ENCODE measurements at places on chromosomes 6 and 20.
A peak's percentile ranks its signal among the peaks of the same experiment; 100 is the strongest.

DNA sequence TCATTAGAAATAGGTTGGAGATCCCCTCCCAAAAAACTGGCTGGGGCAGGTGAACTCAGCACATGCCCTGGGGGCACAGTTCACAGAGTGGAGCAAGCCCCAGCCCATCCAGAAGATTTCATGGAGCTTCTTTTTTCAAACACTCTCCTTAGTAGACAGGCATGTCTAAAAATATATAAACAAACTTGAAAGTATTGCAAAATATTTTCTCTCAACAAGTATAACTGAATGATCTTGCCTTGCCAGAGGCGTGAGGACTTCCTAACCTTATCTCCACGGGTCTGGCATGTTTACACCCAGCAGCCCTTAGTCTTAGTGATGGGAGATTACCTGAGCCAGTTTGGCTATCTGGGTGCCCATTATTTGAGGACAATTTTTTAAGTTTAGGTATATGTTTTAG is 107.1 kb downstream of the QRSL1 start:
- no peak for DNase-seq

- no peak for DNase-seq
Measured at GRCh38 chr6:114718186-114718585, 375.4 kb upstream of the HS3ST5 start.

GRCh38 chr6:53189554-53189953 is 40.9 kb upstream of the GCM1 start:
- no peak for DNase-seq

DNA sequence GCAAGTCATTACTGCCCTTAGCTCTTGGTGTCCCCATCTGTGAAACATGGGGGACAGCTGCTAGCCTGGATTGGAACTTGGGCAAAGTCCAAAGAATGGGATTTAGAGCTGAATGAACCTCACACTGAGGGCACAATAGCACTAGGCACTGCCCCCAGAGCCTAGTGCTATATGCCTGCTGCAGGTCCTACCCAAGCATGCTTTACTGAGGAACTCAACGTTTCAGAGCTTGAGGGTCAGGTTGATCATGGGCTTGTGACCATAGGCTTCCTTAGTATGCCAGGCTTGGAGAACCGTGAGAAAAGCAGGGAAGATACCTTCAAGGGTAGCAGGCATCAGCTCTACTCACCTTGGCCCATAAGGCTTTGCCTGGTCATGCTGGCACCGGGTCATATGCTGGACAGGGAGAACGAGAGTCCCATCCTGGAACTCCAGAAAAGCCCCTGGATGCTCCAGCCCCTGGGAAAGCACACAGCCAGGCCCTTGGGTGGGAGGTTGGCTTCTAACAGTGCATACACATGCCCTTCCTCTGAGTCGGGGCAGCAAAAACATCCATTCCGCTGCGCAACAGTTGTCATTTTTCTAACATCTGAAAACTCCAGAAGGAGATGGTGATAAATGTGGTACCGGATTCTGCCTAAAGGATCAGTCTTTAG is 29.7 kb downstream of the EIF2S2 start:
- DNase-seq, result no peak

GRCh38 chr6:143098054-143098671 is 37.5 kb downstream of the AIG1 start:
- DNase-seq, result peak; percentile 3

DNA sequence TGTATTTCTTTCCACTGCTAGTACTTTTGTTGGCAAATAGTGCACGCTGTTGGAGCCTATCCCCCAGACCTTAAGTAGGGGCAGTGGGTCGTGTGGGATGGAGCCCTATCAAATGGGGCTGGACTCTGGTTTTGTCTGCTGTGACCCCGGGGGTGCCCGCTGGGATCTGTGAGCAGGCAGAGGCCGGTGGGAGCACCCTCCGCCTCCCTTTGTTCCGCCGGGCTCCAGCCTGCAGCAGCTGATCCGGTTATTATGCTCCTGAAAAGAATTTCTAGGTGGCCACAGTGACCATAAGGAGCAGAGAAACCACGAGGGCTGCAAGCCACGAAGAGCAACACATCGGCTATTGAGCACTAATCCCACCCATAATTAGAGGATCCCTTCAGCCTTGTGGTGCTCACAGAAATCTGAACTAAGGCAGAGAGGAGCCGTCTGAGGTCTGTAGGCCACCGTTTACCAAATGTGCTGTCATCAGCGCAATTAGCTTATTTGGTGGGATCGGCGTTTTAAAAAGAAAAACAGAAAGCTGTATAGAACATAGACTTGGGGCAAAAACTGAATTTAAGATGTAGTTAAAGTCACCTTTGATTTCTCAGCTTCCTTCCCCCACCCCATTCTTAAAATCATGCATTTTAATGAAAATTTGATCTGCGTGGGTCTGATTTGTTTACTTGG is 598.3 kb upstream of the JAG1 start:
- DNase-seq, result no peak

DNA sequence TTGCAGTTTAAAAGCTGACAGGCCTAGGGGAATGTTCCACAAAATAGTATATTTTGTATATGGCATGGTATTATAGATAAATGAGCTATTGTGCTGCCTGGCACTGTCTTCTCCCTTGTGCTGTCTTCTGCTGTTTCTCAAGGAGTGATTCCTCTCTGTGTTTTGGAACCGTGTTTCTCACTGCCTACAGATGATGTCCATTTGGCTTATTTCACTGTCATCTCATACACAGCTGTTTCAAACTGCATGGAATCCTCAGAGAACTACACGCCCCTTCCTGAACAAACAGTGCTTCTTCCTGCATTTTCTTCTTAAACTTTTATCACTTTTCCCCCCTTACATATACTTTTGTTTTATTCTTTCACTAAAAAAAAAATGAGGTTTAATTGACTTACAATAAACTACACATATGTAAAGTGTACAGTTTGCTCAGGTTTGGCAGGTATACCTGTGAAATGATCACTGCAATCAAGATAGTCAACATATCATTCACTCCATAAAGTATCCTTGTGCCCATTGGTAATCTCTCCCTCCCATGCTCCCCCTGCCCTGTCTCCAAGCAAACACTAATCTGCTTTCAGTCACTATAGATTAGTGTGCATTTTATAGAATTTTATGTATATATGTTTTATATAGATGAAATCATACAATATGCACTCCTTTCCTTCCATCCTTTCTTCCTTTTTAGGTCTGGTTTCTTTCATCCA is 43.0 kb downstream of the CBFA2T2 start:
- no peak for DNase-seq

- DNase-seq, result no peak
Measured at GRCh38 chr6:166076625-166077024, 91.0 kb downstream of the TBXT start.

DNA sequence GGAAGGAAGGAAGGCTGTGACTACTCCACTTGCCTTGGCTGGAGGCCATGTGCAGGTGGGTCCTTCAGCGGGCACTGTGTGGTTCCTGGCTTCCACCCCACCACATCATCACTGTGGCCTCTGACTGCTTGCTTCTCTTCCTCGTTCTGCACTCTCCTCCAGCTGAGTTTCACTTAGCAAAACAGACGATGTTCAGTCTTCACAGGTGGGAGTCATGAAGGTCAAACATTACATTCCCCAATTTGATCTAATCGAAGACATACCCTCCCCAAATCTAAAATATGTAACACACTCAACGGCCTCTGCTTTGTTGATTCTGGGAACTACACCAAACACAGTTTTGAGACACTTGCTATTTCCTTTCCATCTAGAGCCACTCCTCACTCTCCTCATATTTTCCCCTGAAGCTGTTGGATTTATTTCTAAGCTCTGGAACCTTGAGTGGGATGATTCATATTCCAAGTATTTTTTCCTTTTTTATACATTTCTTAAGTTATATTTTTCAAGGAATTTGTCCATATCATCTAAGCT is 132.5 kb upstream of the FOXA2 start:
- no peak for DNase-seq

DNA sequence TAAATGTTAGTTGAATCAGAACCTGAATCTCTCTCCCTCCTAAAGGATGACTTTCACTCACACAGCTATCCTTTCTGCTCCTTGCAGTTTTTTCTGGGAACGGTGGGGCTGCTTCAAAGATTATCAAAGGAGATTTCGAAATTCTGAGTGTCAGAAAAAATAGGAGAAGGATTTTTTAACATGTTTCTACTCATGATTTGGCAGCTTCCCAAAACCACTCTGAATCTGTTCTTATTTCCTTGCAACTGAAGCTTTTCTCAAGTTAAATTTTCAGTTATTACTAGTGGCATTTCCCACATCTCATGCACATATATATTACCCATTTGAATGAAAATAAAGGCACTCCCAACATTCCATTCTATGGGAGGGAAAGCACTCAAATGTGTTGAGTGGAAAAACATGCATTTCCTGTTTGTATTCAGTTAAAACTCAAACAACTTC is 123.6 kb downstream of the LCA5 start:
- DNase-seq, result no peak

- no peak for DNase-seq
Measured at GRCh38 chr6:27582928-27583725, 110.2 kb upstream of the ZNF184 start.

GRCh38 chr20:34022151-34022838 is 28.6 kb downstream of the RALY start:
- peak; percentile 41 for DNase-seq

DNA sequence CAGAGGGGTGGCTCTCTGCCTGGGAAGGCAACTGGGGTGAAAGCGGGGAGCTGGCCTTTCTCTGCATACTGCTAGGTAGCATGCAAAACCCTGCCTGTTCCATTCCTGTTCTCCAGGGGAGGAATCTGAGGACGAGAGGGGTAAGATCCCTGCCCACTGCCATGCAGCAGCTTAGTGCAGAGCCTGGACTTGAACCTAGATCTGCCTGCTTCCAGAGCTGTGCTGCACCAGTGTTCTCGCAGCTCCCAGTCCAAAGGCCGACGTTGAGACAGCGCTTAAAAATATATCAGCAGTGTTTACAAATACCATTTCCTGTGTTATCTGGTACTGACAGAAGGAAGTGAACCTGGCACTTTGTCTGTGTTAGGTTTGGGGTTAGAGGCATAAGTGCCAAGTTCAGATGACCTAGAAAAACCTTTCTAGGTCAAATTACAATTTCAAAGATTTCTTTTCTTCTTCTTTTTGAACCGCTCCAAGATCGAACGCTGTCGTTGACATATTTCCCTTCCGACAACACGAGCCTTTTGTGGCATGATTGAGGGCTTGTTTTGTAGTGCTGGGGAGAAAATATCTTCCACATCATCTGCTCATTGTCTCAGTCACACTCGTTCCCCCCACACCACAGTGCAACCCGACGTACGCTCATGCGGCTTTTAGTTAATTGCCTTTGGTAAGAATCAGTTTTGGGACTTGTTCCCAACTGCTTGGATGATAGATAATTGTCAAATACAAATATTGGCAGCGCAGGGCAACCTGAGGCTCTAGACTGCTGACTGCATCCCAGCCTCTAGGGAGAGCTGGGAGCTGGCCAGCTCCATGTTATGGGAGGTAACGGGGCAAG is 44.6 kb downstream of the TOX2 start:
- DNase-seq, result peak; percentile 54

DNA sequence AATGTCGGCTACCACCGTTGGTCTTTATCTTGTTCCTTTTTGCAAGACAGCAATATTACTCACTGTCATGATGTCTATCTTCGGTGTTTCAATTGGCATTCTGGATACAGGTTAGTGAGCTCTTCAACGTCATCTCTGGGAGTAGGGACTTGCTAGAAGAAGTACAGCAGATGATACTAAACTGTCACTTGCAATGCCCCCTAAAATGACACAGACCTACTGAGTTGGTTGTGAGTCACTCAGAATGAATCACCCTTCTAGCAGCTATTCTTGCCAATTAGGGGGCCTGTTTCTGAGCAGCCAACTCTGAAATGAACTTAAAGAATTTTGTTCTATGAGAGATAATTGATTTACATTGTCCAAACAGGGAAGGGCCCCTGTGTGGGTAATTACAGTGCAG is 176.5 kb downstream of the SLC16A10 start:
- DNase-seq, result no peak

DNA sequence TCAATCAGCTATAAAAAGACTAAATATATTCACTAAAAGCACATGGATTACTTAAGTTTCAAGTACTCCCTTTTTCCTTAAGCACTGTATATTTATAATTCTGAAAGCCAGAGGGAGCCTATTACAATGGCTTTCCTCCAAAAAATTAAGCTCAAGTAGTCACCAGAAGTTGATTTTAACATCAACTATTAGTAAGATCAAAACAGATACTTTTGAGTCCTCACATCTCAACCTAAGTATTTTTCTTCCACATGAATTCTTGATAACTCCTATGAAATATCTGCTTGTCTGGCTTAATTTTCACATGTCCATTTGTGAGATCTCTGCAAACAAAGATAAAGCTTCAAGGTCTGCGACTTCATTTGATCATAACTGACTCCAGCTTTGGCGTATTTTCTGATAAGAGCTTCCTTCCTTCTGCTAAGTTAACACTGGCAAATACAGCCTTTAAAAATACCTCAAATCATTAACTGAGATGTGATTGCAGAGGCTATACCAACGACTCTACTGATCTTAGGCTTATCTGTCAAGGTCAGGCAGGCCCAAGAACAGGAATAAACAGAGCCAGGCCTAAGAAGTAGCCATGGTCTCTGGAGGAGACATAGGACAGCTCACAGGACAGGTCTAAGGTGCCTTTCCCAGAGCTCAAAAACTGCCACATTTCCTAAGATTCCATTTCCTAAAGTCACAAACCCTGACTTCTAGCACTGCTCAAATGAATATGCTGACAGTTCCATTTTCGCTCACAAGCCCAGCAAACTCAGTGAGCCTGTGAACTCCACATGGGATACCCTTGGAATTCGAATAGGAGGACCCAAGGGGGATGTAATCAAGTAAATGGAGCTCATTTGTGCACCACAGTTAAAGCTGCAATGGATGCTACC is 10.0 kb downstream of the SNX5 start:
- DNase-seq, result no peak

GRCh38 chr20:2515203-2515602 is 6.5 kb upstream of the ZNF343 start:
- no peak for DNase-seq

DNA sequence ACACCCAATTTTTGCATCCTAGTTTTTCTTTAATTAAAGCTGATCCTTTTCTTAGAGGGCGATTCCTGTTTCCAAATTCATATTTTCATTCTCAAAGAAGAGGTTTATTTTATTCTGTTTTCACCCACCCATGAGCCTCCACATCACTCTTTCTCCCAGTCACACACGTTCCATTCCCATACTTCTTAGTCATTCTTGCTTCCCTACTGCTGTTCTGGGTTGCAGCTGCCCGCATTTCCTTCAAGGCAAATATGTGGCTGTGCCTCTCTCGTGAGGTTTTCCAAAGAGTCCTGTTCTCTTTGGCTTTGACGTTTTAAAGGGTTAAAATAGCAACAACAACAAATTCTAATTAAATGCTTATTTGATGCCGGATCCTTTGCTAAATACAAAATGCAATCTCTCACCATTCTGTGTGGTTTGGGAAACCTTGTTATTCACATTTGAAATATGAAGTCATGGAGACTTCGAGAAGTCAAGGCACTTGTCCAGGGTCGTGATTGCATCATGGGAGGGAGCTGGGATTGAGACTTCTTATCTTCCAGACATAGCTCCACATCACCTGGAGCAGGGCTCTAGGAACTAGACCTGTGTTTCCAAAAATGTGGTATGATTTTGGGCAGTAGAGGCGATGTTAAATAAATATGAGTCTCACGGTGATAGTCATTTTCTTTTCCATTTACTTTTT is 126.6 kb downstream of the DOK5 start:
- no peak for DNase-seq

- DNase-seq, result no peak
Measured at GRCh38 chr6:155313602-155314091, 637 bp downstream of the TFB1M start.

GRCh38 chr20:39124064-39124463 is 161.9 kb downstream of the DHX35 start:
- DNase-seq, result no peak

GRCh38 chr6:73393278-73393677 is 1.4 kb upstream of the DDX43 start:
- no peak for DNase-seq
